NCI-H2107 (cell line): ENCODE measurements at places on chromosomes 6 and 20.

- no peak for DNase-seq
Observed at GRCh38 chr20:18506744-18507143, 996 bp upstream of the SEC23B start.

DNA sequence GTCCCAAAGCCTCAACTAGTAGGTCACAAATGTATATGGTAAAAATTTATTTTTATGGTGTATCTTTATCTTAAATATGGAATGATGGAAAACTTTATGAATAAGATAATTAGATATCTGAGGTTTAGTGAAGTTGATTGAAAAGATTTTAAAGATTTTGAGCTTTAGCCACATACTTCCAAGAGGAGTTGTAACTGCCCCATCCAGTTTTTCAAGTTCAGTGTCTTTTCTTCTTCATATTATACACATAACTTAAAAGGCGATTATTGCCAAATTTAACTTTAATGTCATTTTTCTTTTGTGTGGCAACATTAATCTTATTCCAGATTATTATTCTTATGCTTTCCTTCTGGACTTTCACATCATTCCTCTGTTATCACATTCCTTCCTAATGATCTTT is 266.4 kb downstream of the TINAG start:
- DNase-seq, result no peak

DNA sequence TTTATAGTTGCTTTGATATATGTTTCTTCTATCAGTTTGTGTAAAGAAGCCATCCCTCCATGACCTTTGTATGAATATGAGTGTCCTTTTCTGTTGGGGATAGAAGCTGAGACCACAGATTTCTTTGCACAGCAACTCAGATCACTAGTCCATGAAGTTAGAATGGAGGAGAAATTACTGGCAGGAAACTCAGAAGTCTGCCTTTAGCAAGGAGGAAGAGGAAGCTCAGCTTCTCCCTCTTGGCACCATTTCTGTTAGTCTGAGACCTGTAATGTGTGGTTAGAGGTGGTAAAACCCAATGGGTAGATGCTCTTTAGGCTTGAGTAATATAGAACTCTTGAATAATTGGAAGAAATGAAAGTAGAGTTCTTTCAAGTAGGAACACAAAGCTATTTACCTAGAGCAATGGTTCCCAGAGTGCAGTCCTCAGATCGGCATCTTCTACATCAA is 995.3 kb upstream of the FLRT3 start:
- no peak for DNase-seq

DNA sequence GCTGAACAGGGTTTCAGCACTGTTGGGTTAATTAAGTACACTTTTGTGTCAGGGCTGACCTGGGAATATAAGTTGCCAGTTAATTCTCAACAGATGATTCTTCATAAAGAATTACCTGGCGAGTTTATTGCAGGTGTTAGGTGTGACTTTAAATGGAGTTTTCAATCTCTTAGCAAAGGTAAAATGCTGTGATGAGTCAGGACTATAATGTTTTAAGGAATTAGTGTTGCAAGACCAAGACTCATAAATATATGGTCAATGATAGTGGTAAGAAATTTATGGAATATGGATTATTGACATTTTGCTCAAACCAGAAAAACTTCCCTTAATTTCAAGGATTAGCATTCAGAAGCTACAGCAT is 50.0 kb upstream of the PLCG1 start:
- DNase-seq, result no peak
